NCI-H748 treated with DMSO at 0.1 percent for 48 hours (cell line): ENCODE measurements at places on chromosomes 11 and 22.

- DNase-seq: no peak
Observed at GRCh38 chr11:47724041-47724729, 9.0 kb upstream of the AGBL2 start.

GRCh38 chr11:44172966-44173365 is 77.5 kb downstream of the EXT2 start:
- DNase-seq: no peak

DNA sequence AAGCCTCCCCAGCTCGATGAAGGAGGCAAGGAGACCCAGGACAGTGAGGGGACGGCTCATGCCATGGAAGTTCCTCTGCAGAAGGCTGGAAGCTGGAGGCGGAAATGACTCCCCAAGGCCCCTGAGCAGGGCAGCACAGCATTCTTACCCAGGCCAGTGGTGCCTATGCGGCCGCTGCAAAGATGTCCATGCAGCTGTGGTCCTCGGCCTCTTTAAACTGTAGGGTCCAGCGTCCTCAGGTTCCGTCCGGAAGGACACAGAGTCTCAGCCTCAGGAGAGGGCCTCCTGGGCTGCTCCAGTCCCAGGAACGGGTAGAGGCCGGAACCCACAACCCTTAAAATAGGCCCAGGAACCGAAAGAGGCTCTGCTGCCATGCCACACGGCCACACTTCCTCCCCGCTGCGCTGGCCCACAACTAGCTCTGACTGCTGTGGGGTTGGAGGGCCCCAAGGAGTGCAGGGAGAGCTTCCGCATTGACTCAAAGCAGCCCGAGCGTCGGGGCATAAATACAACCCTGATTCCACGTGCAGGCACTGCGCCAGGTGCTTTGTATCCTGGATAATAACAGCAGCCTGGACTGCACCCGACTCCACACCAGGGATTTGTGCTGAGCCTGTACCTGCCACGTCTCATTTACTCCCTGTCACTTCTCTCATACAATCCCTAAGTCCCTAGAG is 5.5 kb downstream of the KIAA0930 start:
- DNase-seq: no peak

GRCh38 chr11:60378354-60378753 is at the start of gene MS4A7:
MS4A7 (plus strand) TSS chr11:60378532; CDS start chr11:60383142, 4,610 bp downstream.
- DNase-seq: no peak

GRCh38 chr11:99979042-99979441 is 708.0 kb upstream of the ARHGAP42 start:
- no peak for DNase-seq

DNA sequence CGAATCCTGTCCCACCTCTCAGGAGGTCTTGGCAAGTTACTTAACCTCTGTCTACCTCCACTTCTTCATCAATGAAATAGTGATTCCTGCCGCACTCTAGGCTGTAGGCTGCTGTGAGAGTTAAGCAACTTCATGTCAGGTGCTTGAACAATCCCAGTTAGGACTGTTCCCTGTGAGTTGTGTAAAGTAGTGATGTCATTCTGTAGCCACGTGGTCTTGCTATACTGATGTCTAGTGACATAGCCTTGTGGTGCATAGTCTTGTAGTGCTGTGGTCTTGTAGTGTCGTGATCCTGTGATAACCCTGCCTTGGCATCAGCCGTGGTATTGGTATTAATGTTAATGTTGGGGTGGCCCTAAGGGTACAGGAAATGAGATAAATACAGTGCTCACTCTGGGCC is 30.3 kb upstream of the PRR5 start:
- no peak for DNase-seq

DNA sequence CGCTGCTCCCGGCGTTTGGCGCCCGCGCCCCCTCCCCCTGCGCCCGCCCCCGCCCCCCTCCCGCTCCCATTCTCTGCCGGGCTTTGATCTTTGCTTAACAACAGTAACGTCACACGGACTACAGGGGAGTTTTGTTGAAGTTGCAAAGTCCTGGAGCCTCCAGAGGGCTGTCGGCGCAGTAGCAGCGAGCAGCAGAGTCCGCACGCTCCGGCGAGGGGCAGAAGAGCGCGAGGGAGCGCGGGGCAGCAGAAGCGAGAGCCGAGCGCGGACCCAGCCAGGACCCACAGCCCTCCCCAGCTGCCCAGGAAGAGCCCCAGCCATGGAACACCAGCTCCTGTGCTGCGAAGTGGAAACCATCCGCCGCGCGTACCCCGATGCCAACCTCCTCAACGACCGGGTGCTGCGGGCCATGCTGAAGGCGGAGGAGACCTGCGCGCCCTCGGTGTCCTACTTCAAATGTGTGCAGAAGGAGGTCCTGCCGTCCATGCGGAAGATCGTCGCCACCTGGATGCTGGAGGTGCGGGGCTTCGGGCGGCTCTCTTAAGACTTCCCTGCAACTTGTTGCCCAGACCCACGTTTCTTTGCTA is at the start of gene CCND1:
TSS of gene CCND1 (plus strand) at position 162 of the 587 bp plus-strand sequence. CDS start at position 320, 158 bp downstream.
- peak; percentile 37 for DNase-seq

GRCh38 chr11:43517518-43517917 is 158.8 kb downstream of the TTC17 start:
- DNase-seq: no peak

DNA sequence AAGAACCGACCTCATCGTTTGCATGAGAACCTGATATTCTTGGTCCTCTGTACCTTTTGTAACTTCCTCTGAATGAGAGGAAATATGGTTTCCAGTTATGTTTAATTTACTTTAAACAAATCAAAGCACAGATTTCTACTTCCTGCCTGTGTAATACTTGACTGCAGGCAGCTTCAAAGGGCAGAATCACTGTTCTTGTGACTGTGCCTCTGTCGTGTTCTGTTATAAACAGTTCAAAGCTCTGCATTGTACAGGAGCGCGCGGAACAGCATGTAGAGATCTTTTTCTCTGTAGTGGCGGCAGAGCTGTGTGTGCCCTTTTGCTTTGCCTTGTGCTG is 73.2 kb upstream of the CLDN5 start:
- no peak for DNase-seq

GRCh38 chr11:91871791-91872190 is 352.8 kb upstream of the FAT3 start:
- DNase-seq: no peak

DNA sequence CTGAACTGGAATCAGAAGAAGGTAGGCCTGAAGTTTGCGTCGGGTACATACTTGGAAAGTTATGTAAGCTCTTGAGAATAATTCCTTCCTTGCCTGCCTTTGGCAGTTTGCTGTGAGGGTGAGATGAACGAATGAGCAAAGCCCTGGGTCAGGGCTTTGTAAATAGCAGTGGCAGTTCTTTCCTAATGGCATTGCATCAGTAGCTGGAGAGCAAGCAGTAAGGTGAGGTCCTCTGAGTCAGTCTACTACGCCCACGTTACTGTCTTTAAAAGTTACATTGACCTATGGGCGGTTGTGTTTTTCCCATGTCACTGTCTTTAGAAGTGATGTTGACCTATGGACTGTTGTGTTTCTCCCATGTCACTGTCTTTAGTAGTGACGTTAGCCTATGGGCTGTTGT is 179.1 kb upstream of the E2F8 start:
- no peak for DNase-seq

- no peak for DNase-seq
Observed at GRCh38 chr22:37165940-37166674, 16.4 kb upstream of the IL2RB start.

GRCh38 chr11:49851971-49852389 is 100.2 kb upstream of the OR4C13 start:
- no peak for DNase-seq

DNA sequence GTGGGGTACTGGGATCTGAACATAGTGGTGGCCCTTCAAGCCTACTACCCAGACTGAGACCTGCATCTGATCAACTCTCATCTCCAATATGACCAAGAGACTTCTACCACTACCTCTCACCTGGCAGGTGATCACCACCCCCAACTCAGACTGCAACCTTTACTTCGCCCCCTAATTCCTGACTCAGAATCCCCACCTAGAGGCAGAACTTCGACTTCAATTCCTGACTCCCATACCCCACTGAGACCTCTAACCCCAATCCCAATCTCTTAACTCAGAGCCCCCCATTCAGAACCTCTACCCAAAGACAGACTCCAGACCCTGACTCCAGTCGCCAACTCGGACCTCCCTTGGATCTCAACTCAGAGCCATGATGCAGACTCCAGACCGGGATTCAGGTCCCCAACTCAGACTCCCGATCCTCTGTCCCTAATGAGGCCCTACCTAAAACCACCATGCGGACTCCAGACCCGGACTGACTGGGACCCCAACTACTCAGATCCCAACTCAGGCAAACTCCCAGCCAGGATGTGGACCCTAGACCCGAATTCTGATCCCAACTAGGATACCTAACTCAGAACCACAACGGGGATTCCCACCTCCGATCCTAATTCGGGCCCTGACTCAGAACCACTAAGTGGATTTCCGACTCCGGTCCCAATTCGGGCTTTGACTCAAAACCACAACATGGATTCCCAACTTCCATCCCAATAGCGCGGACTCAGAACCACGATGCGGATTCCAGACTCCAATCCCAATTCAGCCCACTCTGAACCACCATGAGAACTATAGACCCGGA is 1.2 kb downstream of the KCNQ1OT1 start:
- DNase-seq: no peak

- no peak for DNase-seq
Observed at GRCh38 chr11:115624065-115624464, 119.8 kb upstream of the CADM1 start.

GRCh38 chr11:61890529-61891330 is 615 bp downstream of the FADS3 start:
- no peak for DNase-seq

GRCh38 chr22:29215012-29215860 is 9.5 kb downstream of the EMID1 start:
- DNase-seq: no peak

GRCh38 chr11:97961431-97961830 is 1059.3 kb upstream of the CNTN5 start:
- DNase-seq: no peak
